Stimulated activated memory B cell treated with anti-CD40 and anti-IgM and Interleukin-4, amounts not matched to agents 10 μg/mL and 1 μg/mL and 100 μg/mL, for 72 hours (primary cell): ENCODE measurements at places on chromosomes 12 and 14.

DNA sequence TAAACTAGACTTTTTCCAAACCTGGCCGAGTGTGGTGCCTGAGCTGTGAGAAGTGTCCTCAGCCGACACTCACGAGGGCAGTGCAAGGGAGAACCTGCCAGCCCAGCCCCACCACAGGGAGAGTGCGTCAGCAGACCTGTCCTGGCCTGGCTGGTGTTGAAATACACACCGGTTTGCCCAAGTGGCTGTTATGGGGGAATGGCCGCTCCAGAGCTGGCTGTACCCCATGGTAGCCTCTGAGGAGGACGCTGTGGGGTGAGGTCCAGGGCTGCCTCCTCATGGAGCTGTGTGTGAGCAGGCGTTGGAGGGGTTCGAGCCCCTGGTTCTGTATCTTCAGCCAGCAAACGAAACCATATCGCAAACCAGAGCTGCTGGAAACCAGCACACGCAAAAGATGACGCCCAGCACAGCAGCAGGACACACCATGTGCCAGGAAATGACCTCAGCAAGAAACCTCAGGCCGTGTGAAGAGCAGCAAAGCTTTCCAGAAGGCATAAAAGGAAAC, 9.4 kb downstream of the ANKRD9 start:
- H3K4me3 ChIP-seq: no peak overlapping the region
- no peak overlapping the region for H3K27ac ChIP-seq
- ATAC-seq: no peak
- H3K36me3 ChIP-seq: peaks cover 14% of the 10 kb centered on the region
- no peaks in the 10 kb centered on the region for H3K4me1 ChIP-seq

DNA sequence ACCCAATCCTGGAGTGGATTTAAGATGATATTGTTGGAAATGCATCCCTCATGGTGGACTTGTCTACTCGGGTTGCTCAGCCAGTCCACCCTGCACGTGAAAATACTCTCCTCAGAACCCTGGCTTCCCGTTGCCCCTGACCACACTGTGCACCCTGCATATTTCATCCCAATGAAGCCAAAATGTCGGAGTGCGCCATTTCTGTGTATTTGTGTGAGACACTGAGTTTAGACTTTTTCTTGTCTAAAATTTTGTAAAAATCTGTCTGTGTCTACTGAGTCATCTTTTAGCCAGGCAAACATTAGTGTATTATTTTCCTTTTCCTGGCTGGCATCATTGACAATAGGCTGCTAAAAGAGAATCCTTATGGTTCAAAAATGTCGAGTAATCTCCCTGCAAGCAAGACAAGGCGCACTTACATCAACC, 485 bp upstream of the PNMA1 start:
- peak overlapping the region; percentile 91 for H3K27ac ChIP-seq
- H3K4me1 ChIP-seq: peaks cover 27% of the 10 kb centered on the region
- no peak for ATAC-seq
- no peaks in the 10 kb centered on the region for H3K27me3 ChIP-seq

DNA sequence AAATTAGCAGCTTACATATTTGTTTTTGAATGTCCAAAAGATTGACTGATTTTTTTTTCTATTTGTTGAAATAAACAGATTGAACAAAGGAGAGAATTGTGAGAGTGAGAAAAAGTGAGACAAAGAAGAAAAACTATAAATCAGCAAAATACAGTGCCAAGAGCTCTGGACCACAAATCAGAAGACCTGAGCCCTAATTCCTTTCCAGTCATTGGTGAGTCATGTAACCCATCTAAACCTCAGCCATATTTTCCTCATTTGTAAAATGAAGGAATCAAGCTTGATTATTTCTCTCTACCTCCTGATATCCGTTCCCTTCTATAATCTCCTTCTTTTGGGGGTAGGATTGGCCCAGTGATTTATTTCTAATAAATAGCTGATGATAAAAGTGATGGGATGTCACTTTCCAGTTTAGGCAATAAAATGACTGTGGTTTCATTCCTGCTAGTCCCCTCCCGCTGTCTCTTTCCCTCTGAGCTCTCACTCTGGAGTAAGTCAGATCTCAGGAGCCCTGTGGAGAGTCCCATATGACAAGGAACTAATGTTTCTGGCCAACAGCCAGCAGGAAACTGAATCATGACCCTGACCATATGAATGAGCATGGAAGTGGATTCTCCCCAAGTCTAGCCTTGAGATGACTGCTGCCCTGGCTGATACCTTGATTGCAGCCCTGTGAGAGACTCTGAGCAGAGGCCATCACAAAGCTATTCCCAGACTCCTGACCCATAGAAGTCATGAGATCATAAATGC, 218.9 kb downstream of the ACSS3 start:
- no peaks in the 10 kb centered on the region for H3K4me1 ChIP-seq
- no peaks in the 10 kb centered on the region for H3K27me3 ChIP-seq
- H3K36me3 ChIP-seq: no peaks in the 10 kb centered on the region
- H3K27ac ChIP-seq: no peak overlapping the region

GRCh38 chr14:85316701-85317410, 213.1 kb upstream of the FLRT2 start:
- H3K4me1 ChIP-seq: no peaks in the 10 kb centered on the region
- no peak for ATAC-seq
- H3K27me3 ChIP-seq: no peaks in the 10 kb centered on the region
- no peaks in the 10 kb centered on the region for H3K36me3 ChIP-seq
- H3K27ac ChIP-seq: no peak overlapping the region
- no peak overlapping the region for H3K4me3 ChIP-seq

DNA sequence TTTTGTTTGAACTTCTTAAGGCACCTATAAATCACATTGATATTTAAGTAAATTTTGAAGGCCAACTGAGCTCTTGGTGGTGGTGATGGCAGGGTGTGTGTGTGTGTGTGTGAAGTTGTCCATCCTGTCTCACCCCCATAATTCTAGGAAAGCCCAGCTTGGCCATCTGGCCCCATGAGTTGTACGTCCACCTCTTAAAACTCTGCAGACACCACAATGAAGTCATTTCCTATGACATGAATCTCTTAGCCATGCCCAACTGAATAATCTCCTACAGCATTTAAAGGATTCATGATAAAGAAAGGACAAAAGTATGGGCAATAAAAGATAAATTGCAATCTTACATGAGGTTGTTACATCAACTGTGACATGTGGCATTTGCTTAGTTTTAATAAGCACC, 123.4 kb downstream of the TTC7B start:
- no peaks in the 10 kb centered on the region for H3K36me3 ChIP-seq
- no peak overlapping the region for H3K27ac ChIP-seq
- no peaks in the 10 kb centered on the region for H3K27me3 ChIP-seq
- ATAC-seq: no peak
- H3K4me3 ChIP-seq: no peak overlapping the region

- H3K4me3 ChIP-seq: no peak overlapping the region
- H3K4me1 ChIP-seq: peaks cover 7% of the 10 kb centered on the region
- H3K27me3 ChIP-seq: no peaks in the 10 kb centered on the region
- no peak for ATAC-seq
Observed at GRCh38 chr12:8549381-8549780, 8.7 kb upstream of the CLEC4E start.

- ATAC-seq: no peak
- H3K4me1 ChIP-seq: no peaks in the 10 kb centered on the region
- H3K27me3 ChIP-seq: no peaks in the 10 kb centered on the region
- H3K4me3 ChIP-seq: no peak overlapping the region
- no peaks in the 10 kb centered on the region for H3K36me3 ChIP-seq
- H3K27ac ChIP-seq: no peak overlapping the region
Observed at GRCh38 chr12:87849074-87849473, 180.1 kb downstream of the C12orf50 start.

- no peak for ATAC-seq
- no peak overlapping the region for H3K4me3 ChIP-seq
- H3K36me3 ChIP-seq: no peaks in the 10 kb centered on the region
Observed at GRCh38 chr12:125159702-125160101, 94.5 kb downstream of the AACS start.

DNA sequence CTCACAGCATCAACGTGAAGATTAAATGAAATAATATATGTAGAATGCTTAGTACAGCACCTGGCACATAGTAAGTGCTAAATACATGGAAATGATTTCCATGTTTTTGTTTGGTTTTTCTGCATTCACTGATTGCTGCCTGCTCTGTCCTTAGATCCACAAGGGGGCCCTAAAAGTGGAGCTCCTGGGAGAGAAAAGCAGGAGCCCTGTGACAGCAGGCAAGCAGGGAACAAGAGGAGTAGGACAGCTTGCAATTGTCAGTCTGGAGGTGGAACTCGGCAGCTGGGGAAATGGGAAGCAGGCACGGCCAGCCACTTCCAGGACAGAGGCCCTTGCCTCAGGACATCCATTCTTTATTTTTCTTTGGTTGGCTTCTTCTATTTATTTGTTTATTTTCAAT, 292.9 kb downstream of the BMP4 start:
- H3K4me3 ChIP-seq: no peak overlapping the region
- H3K27ac ChIP-seq: no peak overlapping the region
- peaks cover 6% of the 10 kb centered on the region for H3K27me3 ChIP-seq
- H3K4me1 ChIP-seq: no peaks in the 10 kb centered on the region
- no peak for ATAC-seq
- H3K36me3 ChIP-seq: no peaks in the 10 kb centered on the region

DNA sequence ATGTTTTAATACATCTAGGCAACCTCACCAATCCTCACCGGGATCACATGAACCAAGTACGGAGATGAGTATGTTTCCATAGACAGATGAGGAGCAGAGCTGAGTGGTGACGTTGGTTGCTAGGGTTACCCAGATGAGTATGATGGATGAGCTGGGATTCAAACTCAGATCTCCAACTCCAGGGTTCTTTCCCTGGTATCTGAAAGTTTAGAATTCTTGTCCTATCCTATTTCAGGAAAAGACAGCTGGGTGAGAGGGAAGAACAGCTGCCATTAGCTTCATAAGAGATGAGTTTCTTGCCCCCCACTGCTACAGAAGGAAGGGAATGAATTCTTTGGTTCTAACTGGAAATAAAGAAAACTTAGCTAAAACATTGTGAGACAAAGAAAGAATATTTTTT, 728.9 kb upstream of the TBX3 start:
- no peaks in the 10 kb centered on the region for H3K4me1 ChIP-seq
- H3K27me3 ChIP-seq: no peaks in the 10 kb centered on the region
- no peaks in the 10 kb centered on the region for H3K36me3 ChIP-seq
- no peak overlapping the region for H3K27ac ChIP-seq
- H3K4me3 ChIP-seq: no peak overlapping the region

- no peaks in the 10 kb centered on the region for H3K27me3 ChIP-seq
- H3K4me1 ChIP-seq: no peaks in the 10 kb centered on the region
- no peak for ATAC-seq
- H3K4me3 ChIP-seq: no peak overlapping the region
- no peak overlapping the region for H3K27ac ChIP-seq
- H3K36me3 ChIP-seq: no peaks in the 10 kb centered on the region
Observed at GRCh38 chr12:46770501-46771183, 55.2 kb downstream of the SLC38A4 start.

- peaks cover 12% of the 10 kb centered on the region for H3K4me1 ChIP-seq
- no peak overlapping the region for H3K27ac ChIP-seq
- peaks cover 65% of the 10 kb centered on the region for H3K27me3 ChIP-seq
Observed at GRCh38 chr14:60661721-60662120, 12.4 kb upstream of the SIX1 start.

GRCh38 chr12:52772772-52773171, 4.4 kb downstream of the KRT76 start:
- no peak overlapping the region for H3K27ac ChIP-seq
- H3K27me3 ChIP-seq: peaks cover 46% of the 10 kb centered on the region
- ATAC-seq: no peak
- H3K4me1 ChIP-seq: no peaks in the 10 kb centered on the region

GRCh38 chr12:104637604-104638003, 180.9 kb downstream of the CHST11 start:
- H3K4me1 ChIP-seq: peaks cover 83% of the 10 kb centered on the region
- no peaks in the 10 kb centered on the region for H3K27me3 ChIP-seq
- H3K27ac ChIP-seq: peak overlapping the region; percentile 79
- ATAC-seq: no peak
- H3K36me3 ChIP-seq: peaks cover 46% of the 10 kb centered on the region

DNA sequence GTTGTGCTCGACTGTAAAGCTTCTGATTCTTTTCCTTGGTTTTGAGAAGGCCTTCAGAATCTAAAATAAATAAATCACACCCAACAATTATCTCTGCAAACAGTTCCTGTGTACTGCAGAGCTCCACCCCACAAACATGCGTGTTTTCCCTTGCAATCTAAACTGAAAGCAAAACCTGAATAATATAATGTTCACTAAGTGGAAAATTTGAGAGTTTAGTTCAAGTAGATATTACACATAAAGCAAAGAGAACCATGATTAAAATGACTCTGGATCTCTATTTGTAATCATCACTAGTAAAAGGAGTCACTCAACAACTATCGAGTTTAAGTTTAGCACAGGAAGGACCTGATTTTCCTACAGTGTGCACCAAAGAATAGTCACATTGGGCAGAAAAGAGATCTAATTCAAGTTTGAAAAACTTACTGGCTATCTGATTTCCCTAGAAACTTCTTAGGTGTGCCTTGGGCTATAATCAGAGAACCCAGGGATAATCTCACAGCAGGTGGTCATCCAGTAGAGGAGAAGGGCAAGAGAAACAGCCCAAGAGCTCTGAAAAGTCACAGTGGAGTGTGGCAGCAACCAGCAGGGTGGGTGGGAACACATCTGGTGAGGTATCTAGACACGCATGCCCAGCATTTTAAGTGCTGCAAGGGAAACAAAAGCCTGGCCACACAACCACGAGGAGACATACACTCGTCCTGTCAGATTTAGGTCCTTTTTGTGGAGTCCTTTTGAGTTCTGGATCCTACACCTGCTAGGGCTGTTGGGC, 25.4 kb downstream of the ATG14 start:
- peaks cover 67% of the 10 kb centered on the region for H3K36me3 ChIP-seq
- no peaks in the 10 kb centered on the region for H3K4me1 ChIP-seq
- no peak for ATAC-seq
- H3K27ac ChIP-seq: no peak overlapping the region

GRCh38 chr12:68806488-68807237, 1.3 kb upstream of the MDM2 start:
- H3K4me1 ChIP-seq: peaks cover 11% of the 10 kb centered on the region
- peaks cover 13% of the 10 kb centered on the region for H3K36me3 ChIP-seq
- H3K4me3 ChIP-seq: peak overlapping the region; percentile 89

GRCh38 chr12:94545935-94546771, 86.5 kb upstream of the CEP83 start:
- H3K27ac ChIP-seq: no peak overlapping the region
- no peaks in the 10 kb centered on the region for H3K27me3 ChIP-seq
- no peaks in the 10 kb centered on the region for H3K4me1 ChIP-seq
- H3K36me3 ChIP-seq: peaks cover 26% of the 10 kb centered on the region
- ATAC-seq: no peak

DNA sequence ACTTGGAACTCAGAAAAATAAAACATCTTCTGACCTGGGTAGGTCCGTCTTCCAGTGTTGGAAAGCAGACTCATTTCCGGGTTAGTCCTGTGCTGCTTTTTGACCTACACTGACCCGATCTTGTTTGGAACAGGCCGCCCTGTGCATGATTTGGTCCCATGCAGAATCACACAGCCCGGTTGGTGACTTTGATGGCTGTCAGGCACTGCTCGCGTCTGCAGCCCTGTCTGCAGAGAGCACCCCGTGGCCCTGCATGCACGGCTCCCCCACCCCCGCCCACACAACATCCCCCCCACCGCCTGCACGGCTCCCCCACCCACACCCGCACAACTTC, 31.6 kb downstream of the PACS2 start:
- no peak overlapping the region for H3K4me3 ChIP-seq
- H3K27me3 ChIP-seq: no peaks in the 10 kb centered on the region
- peaks cover 5% of the 10 kb centered on the region for H3K4me1 ChIP-seq
- ATAC-seq: no peak
- no peak overlapping the region for H3K27ac ChIP-seq
- peaks cover 6% of the 10 kb centered on the region for H3K36me3 ChIP-seq
